ENCODE measurements at places on chromosomes 3 and 15.

DNA sequence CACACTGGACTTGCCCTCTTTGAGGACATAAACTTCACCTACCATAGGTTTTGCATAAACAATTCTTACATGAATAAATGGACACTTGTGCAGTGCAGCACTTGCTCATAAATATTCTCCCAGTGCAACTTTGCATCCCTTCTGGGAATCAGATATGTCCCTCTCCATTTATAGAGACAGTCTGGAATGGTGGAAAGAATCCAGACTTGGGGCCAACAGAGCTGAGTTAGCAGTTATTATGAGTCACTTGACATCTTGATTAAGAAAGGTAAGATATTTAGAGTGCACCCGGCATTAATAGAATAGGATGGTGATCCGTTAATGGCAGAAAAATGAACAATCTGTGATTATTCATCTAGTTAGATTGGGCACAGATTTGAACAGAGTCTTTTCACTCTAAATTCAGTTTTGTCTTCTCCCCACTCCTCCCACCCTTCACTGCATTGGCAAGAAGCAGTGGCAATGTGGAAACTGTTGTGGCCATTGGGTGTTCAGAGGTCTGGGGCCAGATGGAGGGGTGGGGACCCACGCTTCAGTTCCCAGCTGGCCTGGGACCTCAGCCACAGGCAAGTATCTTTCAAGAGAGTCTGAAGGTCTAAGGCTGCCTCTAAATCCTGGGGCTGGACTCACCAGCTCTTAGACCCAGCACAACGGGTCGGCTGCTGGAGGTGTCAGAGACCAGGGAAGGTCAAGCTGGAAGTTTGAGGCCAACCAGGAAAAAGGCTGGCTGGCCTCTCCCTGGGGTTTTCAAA is 58.9 kb upstream of the KY start:
- no peak for DNase-seq

GRCh38 chr3:197335428-197336132 is 37.2 kb upstream of the DLG1 start:
- no peak for DNase-seq

DNA sequence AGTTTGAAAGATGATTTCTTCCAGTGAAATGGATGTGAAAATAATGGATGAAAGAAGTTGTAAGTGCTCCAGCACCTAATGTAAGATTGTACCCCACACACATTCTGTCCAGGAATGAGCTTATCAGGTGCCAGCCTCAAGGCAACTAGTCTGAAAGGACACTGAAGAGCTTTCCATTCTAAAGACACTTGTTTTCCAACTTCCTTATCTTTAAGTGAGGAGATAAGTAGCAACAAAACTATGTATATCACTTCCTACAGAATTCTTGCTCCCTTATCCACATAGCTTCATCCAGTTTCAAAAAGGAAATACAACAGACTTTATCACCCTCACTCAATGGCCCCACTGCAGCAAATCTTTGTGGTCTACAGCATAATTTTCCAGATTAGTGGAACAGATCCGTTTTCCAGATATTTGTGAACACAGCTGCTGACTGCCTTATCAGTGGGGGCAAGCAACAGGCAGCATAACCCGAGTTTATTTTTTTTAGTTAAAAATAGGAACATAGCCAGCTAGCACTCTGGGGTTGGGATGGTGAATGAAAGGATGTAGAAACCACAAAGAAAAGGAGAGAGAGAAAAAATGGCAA is 60.6 kb downstream of the CD200R1L start:
- DNase-seq, result no peak

DNA sequence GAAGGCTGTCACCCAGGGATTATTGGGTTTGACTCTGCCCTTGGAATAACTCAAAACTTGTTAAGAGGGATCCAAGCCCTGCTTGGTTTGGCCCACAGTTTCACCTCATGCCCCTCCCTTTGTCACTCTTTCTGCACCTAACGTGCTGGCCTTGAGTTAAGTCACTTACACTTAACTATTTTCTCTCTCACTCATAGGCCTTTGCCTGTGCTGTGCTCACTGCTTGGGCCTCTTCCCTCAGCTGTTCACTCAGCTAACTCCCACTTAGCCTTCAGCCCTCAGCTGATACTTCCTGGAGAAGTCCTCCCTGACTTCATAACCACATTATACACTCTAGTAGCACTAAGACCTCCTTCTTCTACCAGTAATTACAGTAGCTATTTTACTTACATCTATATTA is 133.3 kb downstream of the CMSS1 start:
- DNase-seq, result no peak

DNA sequence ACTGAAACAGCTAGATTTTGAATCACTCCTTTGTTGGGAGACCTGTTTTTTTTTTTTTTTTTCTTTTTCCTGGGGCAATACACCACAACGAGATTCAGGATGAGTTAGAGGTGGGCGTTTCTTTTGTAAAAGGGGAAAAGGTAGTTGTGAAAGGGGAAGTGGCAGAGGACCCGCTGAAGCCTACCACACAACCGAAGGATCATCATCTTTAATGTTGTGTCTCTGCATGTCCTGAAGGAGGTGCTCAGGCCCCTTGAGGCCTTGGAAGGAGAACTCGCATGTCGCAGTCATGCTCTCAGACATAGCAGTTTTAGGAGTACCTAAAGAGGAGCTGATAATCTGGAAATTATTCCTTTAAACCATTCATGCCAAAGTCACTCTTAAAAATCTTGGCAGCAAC is 137.9 kb upstream of the LRIG1 start:
- no peak for DNase-seq

DNA sequence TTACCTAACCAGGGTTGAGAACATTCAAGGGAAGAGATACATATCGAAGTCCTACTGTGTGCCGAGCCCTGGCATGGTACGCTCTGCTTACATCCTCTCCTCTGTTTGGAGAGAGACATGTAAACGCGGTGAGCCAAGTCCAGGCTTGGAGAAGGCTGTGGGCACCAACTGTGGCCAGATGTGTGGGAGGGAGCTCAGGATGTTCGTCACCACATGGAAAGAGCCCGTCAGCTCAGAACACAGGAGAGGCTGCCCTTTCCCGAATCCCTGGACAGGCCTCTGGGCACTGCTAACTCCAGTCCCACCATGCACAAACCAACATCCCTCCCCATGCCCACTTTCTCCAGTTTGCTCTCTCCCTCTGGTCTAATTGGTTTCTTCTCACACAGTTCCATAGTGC is 43.0 kb downstream of the MESD start:
- DNase-seq, result no peak

DNA sequence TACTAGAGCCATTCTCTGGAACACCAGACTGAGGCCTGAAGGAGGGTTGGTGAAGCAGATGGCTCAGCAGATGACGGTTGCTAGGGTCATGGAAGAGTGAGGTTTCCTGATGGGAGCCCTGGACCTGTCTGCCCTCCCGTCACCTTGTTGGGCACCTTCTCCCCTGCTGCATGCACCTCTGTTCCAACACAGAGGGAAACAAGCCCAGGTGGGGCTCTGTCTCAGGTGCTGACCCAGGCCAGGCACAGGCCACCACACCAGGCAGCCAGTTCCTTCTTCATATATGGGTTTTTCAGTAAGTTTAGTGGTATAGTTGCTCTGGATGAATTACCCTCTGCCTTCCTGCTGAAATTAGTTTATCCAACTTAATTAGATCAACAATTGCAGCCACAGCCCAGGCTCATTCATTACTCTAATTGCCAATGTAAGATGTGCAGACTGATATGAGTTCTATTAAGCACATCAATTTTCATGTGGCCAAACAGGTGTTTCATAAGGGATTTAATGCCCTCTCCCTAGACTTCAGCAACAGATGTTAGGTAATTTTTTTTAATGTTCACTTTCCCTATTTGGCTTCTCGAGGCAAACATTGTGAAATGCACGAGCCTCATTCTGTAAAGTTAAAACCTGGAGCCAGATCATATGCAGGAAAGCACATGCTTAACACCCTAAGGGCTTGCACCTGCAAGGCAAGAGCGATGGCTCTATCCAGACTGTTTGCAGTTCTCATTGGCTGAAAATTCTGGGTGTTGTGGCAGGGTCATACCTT is 174.8 kb downstream of the CHDH start:
- no peak for DNase-seq

GRCh38 chr3:114356525-114356924 is 62.7 kb downstream of the TIGIT start:
- DNase-seq, result no peak

DNA sequence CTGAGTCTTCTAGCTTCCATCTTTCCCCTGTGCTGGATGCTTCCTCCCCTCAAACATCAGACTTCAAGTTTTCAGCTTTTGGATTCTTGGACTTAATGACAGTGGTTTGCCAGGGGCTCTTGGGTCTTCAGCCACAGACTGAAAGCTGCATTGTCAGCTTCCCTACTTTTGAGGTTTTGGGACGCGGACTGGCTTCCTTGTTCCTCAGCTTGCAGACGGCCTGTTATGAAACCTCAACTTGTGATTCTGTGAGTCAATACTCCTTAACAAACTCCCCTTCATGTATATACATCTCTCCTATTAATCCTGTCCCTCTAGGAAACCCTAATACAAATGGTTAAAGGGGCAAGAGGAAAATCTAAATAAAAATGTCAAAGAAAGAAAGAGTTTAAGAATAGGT is 100.1 kb downstream of the ABI3BP start:
- DNase-seq, result no peak

DNA sequence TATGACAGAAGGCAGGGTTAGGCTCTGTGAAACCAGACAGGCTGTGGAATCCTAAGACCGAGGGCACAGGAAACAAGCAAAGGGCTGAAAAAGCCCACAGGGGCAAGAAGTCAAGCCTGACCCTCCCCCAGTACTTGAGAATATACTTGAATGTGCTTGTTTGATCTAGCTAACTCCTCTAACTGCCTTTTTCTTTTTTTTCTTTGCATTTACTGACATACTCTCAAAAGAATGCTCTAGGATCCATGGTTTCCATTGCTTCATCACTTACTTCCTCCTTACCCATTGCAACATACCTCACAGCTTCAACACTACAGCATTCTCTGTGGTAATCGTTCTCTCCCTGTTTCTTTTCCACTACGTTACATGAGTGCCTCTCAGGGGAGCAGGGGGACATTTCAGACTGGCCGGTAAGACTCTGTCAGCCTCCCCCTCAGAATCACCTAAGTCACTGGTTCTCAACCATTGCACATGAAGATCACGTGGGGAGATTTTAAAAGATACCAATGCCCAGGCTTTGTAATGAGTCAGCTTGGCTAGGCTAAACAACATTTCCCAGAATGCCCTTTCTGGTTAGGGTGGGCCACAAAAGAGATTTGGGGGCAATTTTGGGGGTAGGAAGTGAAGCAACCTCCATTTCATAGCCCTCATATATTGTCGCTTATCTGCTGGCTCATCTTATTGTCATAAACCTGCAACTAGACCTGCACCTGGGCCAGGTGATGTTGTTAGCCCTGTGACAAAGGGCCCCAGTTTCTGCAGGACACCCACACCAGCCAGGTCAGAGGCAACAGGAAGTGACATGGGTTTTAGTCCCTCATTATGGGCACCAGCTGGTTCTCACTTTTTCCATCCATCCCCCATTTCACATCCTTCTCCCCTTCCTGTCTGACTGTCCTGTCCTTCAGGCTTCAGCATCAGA is 24.6 kb upstream of the RSL24D1 start:
- DNase-seq, result no peak

- no peak for DNase-seq
Observed at GRCh38 chr3:104856741-104857140, 510.0 kb upstream of the ALCAM start.

DNA sequence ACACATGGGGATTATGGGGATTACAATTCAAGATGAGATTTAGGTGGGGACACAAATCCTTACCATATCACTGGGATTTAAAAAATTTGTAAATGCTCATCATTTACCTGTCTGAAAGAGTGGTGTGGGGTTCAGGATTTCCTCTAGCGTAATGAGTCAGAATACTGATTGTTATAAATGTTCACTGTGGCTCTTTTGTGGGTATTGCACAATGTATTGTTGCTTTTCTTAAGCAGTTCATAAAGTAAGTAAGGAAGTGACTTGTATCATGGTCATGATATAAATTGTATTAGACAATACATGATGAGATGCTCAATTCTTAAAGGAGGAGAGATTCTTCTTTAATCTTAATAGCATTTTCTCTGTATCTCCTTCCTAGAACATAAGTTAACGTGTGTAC is 262.1 kb downstream of the CNTN4 start:
- no peak for DNase-seq

All from Panc1 (cell line).